ENCODE measurements at places on chromosomes 2 and 18.

DNA sequence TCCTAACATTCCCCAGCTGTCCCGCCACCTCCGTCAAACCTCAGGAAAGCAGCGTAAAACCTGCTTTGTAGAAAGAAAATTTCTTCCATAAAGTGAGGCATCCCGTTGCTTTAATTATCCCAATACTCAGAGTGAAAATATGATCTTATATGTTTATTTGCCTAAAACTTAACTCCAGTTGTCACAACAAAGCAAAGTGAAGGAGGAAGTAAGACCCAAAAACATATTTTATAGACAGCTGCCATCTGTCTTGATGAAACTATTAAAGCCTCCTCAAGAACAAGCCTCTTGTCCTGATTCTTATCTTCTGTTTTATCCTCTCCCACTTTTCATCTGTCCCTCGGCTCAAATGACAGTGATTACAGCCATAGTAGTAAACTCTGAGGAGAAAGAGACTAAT, 28.9 kb upstream of the LPIN2 start:
- no peak for DNase-seq

- DNase-seq = no peak
Measured at GRCh38 chr18:39346916-39347315, 1781.3 kb upstream of the CELF4 start.

GRCh38 chr18:58761241-58761969, 90.1 kb downstream of the MALT1 start:
- no peak for DNase-seq

DNA sequence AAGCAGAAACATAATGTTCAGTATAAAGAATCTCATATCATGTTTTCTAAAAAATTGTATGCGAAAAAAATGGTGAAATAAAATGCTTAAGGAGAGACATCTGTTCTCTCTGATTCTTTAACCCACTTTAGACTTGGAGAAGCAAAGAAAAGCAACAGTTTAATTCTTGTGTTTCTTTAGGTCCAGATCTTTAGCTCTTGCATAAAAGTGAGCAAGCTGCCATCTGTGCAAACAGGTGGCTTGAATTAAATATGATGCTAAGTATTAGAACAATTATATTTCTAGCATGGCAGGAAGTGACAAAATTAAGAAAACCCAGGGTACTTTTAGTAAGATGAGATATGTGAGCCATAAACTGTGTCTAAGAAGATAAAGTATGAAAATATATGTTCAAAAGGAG, 1038.3 kb downstream of the DPP10 start:
- DNase-seq = no peak

DNA sequence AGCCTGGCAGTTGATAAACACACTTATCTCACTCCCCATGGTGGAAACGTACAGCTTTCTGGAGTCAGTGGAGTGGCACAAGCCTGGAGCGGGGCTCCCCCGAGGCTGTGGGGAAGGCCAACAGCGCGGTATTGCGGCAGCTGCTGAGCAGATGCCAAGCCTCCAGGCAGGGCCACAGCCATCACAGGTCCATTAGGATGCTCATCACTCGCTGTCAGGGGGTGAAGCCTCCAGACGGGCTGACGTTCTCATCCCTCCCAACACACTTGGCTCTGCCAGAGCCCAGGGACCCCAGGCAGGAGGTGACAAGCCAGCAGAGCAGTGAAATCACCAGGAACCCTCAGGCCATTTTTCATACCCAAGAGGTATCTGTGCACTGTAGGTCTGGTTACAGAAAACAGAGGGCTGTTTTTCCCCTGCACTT, 529.2 kb upstream of the KLHL29 start:
- DNase-seq = no peak

DNA sequence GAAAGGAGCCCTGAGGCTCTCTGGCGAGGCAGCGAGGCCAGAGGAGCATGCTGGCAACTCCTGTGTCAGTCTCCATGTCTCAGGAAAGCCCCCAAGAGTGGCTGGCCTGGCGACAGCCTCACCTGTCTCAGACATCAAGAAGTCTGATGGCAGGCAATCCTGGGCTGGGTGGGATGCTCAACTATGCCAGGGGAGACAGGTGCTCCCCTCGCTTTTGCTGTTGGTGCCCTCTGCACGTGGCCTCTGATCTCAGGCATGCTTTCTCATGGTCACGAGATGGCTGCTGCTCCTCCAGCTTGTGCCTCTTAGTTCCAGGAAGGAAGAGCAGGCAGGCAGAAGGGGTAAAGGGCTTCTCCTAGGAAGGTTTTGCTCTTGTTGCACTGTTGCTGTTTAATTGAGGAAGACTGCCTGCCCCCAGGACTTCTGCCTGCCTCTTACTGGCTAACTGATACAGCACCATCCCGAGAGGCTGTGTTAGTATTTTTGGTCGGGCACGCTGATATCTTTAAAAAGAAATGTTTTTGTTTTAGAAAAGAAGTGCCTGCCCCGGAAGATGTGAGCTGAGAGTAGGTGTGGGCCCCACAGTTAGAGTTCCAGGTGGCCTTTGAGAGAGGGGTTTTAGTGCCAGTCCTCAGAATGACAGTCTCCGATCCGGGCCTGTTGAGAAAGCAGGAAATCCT, 344.8 kb upstream of the HS6ST1 start:
- DNase-seq = no peak

- no peak for DNase-seq
Measured at GRCh38 chr2:59288771-59289170, 1047.6 kb upstream of the FANCL start.

DNA sequence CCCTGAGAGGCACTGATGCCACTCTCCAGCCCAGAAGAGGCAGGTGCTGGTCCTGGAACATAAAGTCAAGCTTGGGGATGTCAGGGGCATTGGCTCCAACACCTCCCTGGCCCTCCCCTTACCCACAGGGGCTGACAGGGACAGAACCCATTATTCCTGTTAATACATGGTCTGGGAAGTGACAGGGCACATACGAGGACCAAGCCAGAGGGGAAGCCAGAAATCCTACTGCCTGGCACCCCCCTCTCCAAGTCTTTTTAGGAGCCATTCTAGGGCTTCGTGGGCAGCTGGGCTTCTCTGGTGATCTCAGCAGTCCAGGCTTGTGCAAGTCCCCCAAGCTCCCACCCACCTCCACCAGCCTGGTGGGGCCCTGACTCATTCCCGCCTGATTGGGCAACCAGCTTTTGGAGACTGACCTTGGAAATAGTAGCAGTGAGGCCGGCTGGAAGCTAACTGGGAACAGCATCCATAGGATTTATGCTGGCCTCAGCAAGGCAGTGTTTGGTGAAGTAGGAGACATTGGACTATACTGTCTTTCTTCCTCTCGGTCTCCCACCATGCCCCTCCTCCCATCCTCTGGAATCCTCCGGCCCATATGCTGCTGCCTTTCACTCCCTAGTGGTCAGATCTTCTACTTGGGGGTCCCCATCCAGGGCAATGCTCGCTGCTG, 86.4 kb upstream of the HK2 start:
- no peak for DNase-seq

GRCh38 chr2:2681711-2682251, 350.7 kb upstream of the MYT1L start:
- DNase-seq = no peak

DNA sequence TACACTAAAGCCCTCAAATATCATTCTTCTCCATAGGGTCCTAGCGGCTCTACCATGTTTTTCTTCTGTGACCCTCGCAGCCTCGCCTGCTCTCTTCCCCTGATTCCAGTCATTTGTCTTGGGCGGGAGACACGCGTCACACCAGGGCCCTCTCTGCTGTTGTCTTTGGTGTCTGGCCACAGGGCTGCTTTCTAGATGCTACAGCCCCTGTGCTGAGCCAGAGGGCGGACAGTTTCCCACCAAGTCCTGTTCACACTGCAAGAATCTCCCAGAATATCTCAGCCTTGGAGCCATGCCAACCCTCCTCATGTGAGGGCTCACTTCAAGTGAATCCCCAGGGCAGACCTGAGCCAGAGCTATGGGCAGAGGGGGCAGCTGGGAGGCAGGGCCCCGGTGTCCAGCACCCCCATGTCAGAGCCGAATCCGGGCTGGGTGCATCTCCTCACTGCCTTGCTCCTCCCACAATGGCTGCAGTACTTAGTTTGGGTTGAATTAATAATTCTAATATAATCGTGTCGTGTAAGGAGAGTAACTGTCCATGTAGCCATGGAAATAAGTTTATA, 42.1 kb downstream of the DIPK1C start:
- DNase-seq = no peak

- DNase-seq = no peak
Measured at GRCh38 chr2:109383505-109384307, 230.1 kb downstream of the SEPTIN10 start.

- no peak for DNase-seq
Measured at GRCh38 chr2:45156605-45157004, 147.4 kb upstream of the SIX2 start.

GRCh38 chr2:24050041-24050979, 769 bp downstream of the FKBP1B start:
- peak; percentile 40 for DNase-seq

DNA sequence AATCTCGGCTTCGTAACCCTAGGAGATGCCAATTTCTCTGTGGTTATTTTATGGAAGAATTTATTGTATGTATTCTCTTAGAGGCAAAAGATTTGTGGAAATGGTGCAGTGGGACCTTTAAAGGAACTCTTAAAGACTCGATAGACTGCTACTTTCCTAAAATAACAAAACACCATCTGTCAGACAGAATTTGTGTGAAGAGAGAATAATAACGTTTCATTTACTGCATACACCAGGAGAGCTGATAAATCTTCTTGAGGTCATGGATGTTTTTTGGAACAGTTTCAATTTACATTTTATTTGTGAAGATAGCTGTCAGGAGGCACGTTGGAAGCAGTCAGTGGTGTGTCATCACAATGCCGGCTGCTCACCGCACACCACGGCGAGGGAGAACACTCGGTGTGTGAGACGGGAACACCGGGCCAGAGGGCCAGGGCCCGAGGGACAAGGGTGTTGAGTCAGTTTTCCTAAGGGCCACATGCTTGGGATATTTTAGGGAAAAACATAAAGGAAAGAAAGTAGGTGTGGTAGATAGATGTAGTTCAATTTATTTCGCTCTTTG, 1681.0 kb upstream of the DDX18 start:
- DNase-seq = no peak

DNA sequence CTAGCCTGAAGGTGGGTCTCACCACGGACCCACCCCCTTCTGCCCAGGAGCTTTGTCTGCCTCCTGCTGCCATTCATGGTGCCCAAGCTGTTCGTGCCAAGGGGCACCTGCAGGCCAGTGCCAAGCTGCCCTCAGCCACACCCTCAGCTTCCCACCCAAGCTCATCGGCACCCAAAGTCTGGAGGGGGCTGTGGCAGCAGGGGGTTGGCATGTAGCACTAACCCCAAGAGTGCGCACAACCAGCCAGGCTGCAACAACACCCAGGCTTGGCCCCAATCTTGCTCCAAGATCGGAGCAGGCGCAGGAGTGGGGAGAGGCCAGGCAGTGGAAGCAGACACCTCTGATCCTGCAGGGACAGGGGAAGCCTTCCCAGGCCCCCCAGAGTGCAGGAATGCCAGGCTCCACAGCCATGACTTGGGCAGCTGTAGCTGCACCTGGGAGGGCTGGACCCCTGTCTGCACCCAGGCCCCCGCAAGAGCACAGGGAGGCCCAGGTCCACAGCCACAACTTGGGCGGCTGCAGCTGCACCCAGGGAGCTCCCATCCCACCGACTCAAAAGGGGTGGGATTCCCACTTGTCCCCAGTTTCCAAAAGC, 89.9 kb downstream of the ATAD2B start:
- no peak for DNase-seq

DNA sequence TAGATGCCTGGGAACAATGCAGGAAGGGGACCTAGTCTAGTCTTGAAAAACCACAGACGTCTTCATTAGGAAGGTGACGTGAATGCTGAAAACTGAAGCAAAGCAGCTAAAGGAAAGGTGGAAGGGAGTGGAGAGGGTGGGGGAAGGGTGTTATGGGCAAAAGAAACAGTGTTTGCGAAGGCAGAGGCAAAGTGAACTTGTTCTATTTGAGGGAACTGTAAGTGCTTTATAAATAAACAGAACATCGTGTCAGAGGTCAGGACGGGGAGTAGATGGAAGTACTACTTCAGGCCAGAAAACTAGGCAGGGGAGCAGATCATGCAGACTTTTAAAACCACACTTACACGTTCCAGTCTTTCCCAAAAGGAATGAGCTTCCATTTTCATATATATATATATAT, 57.8 kb downstream of the FASTKD2 start:
- no peak for DNase-seq

DNA sequence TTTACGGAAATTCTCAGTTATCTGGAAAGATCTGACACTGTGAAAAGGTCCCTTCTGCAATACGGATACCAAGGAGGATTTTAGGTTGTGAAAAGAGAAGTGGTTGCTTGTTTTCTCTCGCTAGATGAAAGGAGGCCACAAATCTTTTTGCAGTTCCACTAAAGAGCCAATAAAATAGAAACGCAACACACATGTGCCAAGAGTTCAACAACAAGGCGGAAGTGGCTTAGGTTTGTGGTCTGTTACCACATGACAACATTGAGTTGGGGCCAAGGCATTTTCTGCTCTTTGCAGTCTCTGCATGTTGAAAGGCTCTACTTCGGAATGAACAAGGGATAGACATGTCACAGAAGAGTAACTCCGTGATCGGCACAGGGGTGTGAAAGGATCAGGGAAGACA, 115.7 kb upstream of the OSR1 start:
- DNase-seq = peak; percentile 73

DNA sequence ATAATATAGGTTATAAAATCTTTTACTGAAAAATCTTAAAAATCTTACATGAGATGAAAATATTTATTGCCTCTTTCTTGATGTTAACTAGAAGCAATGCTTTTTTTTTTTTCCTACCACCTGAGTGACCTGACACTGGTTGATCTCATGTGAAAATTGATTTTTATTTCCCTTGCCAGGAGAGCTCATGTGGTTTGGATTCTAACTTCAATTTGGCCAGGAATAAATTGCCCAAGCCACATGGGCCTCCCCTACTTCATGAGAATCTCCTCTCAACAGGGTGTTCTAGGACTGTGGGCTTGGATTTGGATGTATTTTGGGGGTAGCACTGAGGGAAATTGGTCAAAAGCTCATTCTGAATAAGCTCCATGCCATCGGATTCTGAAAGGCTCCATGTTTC, 20.1 kb downstream of the IDH1 start:
- no peak for DNase-seq

GRCh38 chr2:131040661-131041401, 52.4 kb downstream of the FAM168B start:
- no peak for DNase-seq

- DNase-seq = peak; percentile 5
Measured at GRCh38 chr2:2827046-2827636, 496.1 kb upstream of the MYT1L start.

DNA sequence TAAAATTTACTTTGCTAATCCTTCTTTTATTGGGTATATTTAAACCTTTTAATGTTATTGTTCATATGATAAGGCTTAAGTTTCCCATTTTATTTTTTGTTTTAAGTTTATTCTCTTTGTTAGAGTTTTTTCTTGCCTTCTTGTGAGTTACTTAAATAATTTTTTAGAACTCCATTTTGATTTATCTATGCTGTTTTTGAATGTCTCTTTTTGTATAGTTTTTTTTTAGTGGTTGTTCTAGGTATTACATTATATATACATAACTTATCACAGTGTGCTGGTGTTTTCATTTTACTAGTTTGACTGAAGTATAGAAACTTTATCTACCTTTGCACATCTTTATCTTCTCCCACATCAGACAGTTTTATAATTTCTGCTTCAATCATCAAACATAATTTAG, 49.4 kb upstream of the TGFA start:
- no peak for DNase-seq
